Cortex of kidney (tissue), 1 donor: ENCODE measurements at places on chromosomes 7 and 10.

DNA sequence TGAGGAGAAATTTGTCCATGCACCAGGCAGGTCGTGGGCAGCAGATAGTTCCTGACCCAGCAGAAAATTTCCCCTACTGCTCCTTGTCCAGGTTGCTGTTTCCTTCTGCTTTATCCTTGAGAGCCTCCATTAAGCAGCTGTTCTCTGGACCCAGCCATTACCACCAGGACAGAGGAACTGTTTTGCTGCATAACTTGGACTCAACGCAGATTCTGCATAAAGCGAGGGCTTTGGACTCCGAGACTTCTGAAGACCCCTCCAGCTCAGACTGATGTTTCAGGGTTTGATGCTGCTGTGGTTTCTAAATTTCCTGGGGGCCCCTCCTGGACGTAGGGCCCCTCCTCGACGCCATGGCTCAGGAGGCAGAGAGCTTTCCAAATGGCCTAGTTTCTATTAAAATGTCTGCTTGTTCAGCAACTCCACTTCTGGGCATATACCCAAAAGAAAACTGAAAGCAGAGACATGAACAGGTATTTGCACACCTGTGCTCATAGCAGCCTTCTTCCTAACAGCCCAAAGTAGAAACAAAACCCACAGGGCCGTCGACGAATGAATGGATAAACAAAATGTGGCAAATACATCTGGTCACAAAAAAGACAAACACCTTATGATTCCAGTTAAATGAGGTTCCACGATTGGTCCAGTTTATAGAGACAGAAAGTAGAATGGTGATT, 28.3 kb upstream of the LMTK2 start:
- DNase-seq, result no peak

- DNase-seq, result no peak
These were observed 154.7 kb downstream of the COBL start for GRCh38 chr7:51161937-51162336.

- DNase-seq, result no peak
These were observed 77.3 kb downstream of the PARD3 start for GRCh38 chr10:34737772-34738169.

DNA sequence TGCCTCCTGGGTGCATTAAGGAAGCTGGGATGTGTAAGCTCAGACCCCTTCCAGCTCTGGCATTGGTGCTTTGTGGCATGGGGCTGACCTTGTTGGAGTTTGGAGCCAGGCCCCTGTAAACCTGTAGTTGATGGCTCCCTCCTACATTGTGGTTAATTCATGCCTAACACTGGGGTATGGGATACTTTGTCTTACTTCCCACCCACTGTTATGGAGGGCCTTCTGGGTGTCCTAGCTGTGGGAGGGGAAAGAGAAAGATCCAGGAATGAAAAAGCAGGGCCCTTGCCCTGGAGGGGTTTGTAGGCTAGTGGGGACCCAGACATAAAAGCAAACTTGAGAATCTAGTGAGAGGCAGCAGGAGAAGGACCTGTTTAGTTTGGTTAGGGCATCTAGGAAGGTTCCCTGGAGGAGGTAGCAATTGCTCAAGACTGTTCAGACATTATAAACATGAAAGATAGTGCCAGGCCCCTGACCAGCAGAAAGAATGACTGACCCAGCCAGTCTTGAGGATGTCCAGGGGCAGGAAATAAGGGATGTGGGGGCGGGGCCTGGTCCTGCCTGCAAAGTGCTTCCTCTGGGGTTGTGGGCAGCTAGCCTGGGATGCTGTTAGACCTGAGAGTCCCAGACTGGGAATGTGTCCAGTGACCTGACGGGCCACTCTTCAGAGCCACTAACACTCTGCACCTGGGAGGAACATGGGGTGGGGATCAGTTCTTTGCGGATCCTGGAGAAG, 6.6 kb downstream of the ADAMTS14 start:
- DNase-seq, result no peak

- DNase-seq, result no peak
These were observed 90.3 kb downstream of the INPP5A start for GRCh38 chr10:132627666-132628531.

DNA sequence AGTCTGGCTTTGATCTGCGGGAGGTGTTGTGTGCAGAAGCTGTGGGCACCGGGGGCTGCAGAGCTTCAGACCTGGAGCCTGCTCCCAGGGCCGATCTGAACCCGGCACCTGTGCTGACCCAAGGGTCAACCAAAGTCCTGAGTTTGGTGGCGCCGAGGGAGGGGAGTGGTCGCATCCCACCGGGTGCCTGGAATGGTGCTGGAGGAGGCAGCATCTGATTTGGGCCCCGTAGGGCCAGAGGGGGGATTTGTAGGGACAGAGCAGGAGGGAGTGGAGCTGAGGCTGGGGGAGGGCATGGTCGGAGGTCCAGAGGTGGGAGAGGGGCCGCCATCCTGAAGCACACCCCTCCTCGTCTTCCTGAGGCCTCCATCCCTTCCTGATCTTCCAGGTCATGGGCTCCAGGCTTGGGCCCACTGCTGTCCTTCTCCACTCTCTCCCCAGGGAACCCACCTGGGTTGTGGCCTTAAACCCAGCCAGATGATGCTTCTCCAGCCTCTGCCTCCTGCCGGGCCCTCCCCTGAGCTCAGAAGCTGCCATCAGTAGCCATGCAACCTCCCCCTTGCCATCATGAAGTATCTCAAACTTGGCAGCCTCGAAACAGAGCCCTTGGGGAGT, 112.9 kb downstream of the LHPP start:
- DNase-seq, result no peak
